LNCaP clone FGC (cell line): ENCODE measurements at places on chromosomes 5 and 9.

- DNase-seq: peak; percentile 37
These were observed 67.9 kb downstream of the IQGAP2 start for GRCh38 chr5:76470976-76471375.

- DNase-seq: no peak
These were observed 105.7 kb downstream of the LURAP1L start for GRCh38 chr9:12880406-12881015.

GRCh38 chr5:83011985-83012384 is 65.2 kb downstream of the TMEM167A start:
- DNase-seq: no peak

DNA sequence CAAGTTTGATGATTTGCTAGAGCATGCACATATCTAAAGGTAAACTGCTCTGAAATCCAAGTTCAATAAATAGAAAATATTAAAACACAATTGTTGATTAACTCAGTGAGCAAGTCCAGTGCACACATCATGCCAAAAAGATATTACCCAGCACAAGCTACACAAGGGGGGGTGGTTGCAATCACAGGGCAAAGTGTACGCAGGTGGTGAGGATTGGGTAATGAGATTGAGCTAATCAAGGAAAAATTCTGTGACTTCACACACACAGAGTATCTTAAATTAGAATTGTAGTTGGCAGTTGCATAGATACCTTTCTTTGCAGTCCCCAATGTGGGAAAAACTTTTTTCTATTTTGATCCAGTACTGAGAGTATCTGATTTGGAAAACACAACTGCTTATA is 156.1 kb upstream of the NTRK2 start:
- DNase-seq: no peak

DNA sequence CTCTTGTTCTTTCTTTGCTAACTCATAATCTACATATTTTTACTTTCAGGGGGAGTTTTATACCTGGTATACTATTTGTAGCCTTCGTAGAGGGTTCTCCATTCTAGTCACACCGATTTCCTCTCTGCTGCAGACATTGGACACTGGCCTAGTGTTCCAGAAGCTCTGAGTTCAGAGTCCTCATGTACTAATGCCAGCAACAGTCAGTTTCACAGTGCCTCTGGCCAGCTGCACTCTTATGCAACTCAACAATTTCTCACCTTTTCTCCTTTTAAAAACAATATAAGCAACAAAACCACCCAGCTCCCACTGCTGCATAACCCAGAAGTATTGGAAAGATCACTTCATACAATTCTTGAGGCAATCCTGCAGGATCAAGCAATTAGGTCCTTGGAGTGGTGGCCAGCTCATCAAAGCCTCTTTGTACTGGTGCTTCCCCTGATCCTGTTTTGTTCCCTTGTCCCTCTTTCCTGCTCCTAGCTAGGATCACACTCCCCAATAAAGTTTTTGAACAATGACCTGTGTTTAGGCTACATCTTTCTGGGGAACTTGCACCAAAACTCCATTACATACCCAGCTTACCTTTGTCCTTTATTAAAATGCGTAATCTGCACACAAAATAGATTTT is 98.1 kb upstream of the TUT7 start:
- DNase-seq: no peak

DNA sequence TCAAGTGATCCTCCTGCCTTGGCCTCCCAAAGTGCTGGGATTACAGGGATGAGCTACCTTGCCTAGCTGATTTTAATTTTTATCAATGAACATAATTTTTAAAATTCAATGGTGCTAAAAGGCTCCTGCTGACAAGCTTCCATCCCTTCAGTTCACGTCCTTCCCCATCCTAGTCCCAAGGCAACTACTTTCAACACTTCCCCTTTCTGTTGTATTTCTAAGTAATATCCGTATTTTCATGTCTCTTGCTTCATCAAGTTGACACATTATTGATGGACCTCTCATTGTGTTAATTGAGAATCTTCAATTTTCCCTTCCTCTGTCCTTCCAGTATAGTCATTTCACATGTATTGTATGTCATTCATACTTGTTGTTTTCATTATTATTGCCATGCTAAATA is 93.8 kb upstream of the RASGRF2 start:
- no peak for DNase-seq

DNA sequence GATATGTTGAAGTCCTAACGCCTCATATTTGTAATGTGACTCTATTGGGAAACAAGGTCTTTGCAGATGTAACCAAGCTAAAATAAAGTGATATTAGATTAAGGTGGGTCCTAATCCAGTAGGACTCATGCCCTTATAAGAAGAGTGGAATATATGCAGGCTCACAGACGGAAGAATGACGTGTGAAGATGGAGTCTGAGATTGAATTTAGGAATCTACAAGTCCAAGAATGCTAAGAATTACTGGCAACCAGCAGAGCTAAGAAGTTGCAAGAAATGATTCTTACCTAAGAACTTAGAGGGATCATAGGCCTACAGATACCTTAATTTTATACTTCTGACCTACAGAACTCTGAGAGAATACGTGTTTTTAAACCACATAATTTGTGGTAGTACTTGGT is 350.0 kb upstream of the ST8SIA4 start:
- DNase-seq: no peak

GRCh38 chr9:27714388-27714787 is 141.1 kb upstream of the C9orf72 start:
- DNase-seq: no peak

- DNase-seq: no peak
These were observed 29.0 kb upstream of the GGTA1 start for GRCh38 chr9:121528642-121529041.

GRCh38 chr5:21219966-21220365 is 1232.0 kb upstream of the CDH18 start:
- DNase-seq: no peak

- DNase-seq: no peak
These were observed 10.6 kb upstream of the LHX2 start for GRCh38 chr9:124000784-124001457.

- DNase-seq: no peak
These were observed 305.1 kb upstream of the RIOK2 start for GRCh38 chr5:97488126-97488668.

- DNase-seq: no peak
These were observed 313 bp downstream of the BRIX1 start for GRCh38 chr5:34915856-34916192.

DNA sequence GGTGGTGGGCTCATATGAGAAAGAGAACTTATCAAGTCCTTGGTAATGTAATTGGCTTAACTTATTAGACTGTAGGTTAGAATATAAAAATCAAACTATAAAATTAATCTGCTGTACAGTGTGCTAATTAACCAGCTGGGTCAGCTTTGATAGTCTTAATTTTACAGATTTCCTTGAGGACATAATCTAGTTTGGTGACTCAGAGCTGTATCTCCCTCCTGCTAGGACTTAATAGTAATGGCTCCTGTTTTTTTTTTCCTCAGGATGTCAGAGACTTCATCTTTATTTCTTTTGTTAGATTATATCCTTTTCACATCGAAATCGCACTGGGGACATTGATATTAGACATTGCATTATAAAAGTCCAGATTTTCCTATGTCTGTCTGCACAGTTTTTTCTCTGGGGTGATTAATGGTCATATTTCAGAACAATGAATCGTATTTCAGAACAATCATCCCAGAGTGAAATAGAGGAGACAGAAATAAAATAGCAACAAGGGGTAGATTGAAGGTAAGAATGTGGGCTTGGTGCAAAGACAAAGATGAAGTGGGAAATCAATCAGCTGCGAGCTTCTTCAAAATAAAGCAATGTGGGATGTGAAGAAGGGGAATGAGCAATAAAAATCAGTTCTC is 346.4 kb upstream of the RIOK2 start:
- DNase-seq: no peak

DNA sequence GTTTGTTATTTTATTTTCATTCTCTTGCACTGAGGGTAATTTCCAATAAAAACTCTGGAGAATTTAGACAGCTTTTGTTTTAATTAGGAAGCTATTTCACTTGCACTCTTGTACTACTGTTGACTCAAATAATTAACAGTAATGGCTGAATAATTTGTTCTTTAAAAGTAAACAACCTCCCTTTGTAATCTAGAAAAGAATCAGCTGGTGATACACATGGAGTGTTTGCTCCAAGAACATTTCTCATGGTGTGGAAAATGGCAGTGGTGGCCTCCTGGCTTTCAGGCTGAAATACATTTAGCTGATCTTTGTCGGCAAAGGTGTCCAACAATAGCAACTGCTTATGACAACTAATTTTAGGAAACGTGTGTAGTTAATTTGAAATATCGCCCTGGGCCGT is 129.4 kb downstream of the C9orf152 start:
- peak; percentile 61 for DNase-seq

DNA sequence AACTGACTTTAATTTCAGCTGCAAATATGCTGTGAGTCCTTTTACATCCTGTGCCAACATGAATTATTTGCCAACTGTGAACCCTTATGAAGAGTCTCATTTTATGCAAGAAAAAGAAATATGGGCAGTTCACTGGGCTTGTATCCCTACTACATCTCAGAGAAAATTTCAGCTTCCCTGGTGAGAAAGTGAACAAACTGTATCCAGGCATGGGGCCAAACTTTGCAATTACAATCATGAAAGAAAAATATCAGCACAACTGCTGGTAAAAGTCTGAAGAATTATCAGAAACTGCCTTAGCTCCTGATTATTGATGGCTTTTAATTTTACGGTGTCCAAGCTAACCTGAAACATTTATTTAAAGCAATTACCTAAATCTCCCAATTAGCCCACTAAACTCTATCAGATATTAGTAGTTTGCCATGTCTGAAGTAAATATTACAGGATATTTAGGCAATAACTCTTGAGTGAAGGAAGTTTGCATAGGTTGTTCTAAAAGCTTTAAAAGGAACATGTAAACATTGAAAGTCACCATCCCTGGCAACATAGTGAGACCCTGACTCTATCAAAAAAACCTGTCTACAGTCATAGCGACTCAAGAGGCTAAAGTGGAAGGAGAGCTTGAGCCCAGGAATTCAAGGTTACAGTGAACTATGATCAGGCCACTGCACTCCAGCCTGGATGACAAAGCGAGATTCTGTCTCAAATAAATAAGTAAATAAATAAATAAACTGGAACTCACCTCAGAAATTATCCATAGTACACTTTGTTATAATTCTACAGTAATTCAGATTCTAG is 83.9 kb upstream of the HCN1 start:
- DNase-seq: no peak

DNA sequence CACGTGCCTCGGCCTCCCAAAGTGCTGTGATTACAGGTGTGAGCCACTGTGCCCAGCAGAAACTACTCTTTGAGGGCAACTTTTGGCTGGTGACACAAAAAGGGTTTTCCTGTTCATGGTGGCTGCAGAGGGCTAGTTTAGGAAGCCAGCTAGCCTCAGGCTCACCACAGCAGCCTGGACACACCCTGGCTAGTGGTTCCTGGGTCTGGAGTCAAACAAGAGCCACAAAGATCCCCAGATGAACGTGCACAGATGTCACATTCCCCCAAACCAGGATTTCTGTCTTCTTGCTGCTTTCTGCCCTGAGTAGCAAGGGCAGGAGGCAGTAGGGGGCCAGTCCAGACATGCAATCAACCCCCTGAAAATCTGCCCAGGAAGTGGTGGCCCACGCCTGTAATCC is 6.8 kb downstream of the HBEGF start:
- DNase-seq: no peak

- no peak for DNase-seq
These were observed 98.4 kb upstream of the HAND1 start for GRCh38 chr5:154576429-154576806.

DNA sequence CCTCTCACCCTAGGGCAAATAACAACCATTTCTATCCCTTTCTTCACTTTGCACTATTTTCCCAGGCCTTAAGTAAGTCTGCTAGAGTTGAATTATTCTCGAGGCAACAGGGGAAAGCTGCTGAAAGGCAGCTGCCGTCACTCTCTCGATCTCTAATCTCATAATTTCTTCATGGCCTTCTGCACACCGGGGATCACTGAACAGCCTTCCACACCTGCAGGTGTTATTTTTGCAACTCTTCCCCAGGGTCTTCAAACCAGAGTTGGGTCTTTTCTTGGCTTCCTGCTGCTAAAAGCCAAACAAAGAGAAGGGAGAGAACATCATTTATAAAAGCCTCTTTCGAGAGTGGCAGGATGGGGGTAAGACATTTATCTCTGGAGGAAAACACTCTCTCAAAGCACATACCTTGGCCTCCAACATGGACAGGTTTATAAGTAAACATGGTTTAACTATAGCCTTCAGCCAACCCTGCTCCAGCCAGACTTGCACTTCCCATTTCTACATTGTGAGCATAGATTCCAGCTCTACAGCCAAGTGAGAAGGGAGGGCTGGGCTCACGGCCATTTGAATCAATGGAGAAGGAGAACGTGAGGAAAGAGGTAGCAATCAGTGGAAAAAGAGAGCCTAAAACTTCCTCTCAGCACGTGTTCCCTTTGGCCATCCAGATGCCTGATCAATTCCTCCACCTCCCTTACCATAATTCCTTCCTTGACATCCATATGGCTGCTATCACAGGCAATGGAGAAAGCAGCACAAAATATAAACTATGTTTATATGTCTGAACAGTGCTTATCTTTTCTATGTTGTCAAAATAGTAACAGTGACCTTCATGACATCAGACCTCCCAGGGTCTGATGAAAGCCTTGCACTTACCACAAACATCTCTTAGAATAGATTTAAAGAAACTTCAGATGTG is 464.9 kb downstream of the TLE1 start:
- peak; percentile 62 for DNase-seq

DNA sequence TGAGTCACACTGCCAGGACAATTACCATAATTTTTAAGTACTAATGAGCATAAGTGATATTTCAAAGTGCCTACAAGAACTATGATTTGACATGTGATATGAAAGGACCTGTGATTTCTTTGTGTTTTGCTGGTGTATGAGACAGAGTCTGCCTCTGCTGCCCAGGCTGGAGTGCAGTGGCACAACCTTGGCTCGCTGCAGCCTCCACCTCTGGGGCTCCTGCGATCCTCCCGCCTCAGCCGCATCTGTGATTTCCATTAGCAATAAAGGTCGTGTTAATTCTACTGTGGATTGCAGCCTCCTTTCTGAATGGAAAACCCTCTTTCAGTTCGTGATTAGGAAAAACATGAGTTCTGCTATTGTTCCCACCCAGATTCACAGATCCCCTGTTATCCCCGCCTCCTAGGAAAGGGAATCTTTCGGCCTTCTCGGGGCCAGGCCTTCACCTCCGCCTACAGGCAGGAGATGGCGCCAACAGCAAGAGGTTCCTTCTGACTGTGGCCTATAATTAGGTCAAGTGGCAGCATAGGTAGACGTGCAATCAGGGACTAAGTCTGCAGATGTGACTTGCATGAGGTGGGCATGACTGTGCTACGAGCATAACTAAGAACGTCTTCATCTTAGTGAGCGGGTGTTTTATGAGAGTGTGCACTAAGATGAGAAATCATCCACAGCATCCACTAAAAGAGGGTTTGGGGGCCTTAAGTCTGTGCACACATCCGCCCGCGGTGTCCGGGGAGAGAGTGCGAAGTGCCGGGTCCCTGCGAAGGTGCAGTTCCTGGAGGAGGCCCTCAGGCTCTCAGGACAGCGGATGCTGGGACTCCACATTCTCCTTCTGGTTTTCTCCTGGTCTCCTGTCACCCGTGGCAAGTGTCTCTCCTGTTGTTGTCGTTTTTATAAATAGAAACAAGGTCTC is 23.1 kb downstream of the TRIM7 start:
- no peak for DNase-seq

DNA sequence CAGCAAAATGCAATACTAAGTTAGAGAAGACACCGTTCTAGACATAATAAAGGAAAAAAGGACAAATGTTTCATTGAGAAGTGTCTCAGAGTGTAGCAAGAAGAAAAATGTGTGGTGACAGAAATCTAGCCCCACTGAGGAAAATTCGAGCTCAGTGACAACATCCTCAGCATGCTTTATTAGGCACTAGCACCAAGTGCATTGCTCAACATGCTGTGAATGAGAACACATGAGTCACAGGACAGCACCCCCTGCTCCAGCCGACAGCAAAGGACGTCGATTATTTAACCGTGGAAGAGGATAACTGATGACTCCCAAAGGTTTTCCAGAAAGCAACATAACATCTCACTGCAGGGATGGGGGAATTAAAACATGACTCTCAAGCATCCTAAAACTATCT is 182.7 kb downstream of the GNAQ start:
- DNase-seq: no peak
